Fibroblast of skin of right biceps (primary cell): ENCODE measurements at places on chromosomes 5 and 9.

GRCh38 chr5:72954389-72954788 is 1.5 kb upstream of the FCHO2 start:
- no peak for DNase-seq

DNA sequence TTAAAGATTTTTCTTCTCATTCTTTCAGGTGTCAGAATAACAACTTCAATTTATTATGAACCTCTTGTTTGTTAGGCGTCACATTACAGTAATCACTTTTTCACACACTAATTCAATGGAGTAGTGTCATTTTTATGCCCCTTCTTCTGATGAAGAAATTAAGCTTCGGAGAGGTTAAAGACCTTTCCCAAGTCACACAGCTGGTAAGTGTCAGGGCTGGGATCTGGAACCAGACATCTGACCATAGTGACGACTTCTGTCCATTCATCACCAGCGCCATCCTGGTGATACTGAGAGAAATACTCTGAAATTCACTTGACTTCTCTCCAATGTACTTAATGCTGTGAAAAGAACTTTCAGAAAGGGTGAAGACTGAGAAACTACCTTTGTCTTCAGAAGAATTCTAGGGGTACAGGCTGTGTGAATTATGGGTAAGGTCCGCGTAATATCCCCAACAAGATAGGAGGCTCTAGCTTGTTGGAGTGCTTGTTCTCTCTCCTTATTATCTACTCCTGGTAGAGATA is 173.8 kb downstream of the GAS1 start:
- no peak for DNase-seq

GRCh38 chr9:133609311-133610098 is at the start of gene FAM163B:
TSS of gene FAM163B (minus strand) at chr9:133609389. CDS start at chr9:133580223, 29,166 bp downstream.
- peak; percentile 41 for DNase-seq

DNA sequence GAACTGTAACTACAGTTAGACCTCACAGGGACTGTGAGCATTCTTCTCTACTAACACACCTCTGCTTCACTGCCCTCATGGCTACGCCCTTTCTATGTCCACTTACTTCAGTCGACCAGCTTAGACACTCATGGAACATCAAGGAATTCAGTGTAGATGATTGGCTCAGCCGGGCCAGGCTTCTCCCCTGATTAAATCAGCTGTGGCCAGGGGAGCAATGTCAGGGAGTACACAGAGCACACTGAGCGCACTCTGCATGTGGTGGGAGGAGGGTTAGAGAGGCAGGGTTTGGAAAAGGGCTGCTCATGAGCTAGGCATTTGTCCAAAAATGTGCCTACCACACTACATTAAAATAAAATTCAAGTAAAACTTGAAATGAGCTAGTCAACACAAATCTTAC is 400.5 kb downstream of the ARRDC3 start:
- DNase-seq = peak; percentile 45

DNA sequence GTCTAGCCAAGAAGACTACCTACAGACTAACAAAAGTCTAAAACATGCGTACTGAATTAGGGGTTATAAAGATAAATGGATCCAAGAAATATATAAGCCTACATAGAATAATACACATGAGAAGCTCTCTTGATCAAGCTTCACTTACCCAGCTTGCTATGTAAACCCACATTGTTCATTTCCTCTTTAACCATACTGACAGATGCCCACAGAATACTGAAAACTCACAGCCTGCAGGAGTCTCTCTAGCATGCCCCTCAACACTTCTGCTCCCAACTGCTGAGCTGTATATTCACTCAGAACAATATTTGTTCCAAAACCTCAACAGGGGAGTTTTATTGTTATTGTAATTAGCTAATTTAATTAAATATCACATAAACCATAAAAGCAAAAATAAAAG is 52.4 kb downstream of the RFX3 start:
- no peak for DNase-seq
